ENCODE measurements at places on chromosomes 1 and 21.

DNA sequence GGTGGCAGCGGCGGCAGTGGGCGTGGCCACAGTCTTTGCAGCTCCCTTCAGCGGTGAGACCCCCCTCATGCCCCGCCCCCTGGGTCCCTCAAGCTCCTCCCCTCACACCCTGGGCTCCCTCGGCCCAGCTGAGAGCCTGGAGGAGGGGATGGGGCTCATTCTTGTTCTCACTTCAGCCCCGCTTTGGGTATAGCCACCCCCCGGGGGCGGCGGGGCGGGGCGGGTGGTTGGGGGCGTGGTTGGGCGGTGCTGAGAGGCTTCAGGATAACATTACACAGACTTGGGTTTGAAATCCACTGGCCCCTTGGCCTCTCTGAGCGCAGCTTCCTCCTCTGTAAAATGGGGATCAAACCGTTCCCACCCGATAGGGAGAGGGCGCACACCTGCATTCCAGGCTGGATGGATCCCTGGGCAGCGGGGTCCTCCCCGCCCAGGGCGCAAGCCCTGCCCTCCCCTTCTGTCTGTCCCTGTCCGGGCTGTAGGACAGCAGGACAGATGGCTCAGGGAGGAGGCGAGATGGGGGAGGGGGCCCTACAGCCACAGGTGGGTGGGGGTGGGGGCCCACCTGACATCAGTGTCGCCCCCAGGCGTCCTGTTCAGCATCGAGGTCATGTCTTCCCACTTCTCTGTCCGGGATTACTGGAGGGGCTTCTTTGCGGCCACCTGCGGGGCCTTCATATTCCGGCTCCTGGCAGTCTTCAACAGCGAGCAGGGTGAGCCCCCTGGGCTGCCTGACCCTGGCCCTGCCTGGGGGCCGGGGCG lies 5.1 kb downstream of the CLCNKA start:
- no peak for DNase-seq

GRCh38 chr1:48776393-48777218 lies at the start of gene BEND5:
BEND5 (minus strand) TSS chr1:48776891; CDS start chr1:48776831, 60 bp downstream.
- peak; percentile 64 for DNase-seq

DNA sequence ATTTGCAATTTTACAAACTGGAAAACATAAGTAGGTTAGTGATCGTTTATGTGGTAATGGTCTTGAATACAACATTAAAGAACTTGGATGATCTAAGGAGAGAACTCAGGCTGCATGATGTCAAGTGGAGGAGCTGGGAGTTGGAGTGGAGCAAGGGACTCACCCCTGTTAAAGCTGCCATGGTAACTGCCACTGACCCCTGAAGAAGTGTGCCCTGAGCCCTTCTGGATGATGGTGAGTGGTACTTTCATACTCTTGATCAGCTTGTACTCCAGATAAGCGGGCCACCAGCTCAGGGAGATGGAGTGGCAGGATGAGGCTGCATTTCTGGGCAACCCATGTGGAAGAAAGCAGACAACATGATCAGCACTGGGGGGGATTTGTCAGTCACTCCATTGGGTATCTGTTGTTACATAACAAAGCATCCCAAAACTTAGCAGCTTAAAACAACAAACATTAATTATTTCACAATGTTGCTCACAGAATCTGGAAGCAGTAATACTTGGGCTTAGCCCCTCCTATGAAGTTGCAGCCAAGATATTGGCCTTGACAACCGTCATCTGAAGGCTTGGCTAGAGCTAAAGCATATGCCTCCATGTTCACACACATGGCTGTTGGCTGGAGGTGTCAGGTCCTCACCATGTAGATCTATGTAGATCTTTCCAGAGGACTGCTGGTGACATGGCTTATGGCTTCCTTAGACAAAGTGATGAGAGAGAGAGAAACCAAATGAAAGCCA lies 213.8 kb downstream of the DUSP10 start:
- DNase-seq, result no peak

DNA sequence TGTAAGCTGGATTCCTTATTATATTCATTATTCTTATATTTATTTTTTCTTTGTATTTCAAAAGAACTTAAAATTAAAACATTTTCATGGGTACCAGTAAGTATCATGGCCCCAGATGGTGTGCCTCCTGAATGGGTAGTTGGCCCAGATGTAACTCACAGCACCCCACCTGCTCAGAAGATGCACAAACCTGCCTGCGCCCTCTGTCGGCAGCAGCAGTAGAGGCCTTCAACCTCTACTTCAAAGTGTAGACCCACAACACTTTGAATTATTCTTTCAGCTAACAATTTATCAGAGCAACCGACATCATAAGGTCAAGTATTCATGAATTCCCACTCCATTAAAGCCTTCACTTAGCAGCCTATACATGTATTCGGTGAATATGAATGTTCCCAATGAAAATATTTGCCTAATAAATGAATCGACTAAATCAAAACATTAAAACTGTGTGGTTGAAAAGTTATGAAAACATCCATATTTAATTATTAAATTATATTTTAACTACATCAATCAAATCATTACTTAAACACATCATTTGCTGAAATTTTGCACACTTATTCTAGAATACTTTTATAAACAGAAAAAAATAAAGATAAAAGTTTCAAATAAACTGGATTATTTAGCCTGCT lies 25.4 kb downstream of the PIGM start:
- no peak for DNase-seq

GRCh38 chr1:218677026-218677425 lies 331.9 kb downstream of the TGFB2 start:
- no peak for DNase-seq

- no peak for DNase-seq
Observed at GRCh38 chr1:102896286-102896685, 212.0 kb downstream of the COL11A1 start.

- DNase-seq, result no peak
Observed at GRCh38 chr1:93640656-93641440, 40.8 kb downstream of the BCAR3 start.

DNA sequence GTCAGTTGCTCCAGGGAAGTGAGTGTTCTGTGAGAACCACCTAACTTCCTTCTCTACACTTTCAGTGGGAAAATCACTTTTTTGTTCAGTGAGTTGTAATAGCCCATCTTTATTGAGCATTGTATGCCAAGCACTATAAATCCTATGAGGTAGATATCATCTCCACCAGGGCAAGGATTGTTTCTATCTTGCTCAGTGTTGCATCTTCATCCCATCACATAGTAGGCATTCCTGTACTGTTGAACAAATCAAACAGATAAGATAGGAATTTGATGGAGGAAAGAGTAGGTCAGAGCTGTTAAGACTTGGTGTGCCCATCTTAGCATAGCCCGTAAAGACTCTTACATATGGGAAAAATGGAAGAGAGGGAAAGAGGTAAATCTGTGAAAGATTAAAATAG lies 2.9 kb upstream of the PIGV start:
- DNase-seq, result no peak

DNA sequence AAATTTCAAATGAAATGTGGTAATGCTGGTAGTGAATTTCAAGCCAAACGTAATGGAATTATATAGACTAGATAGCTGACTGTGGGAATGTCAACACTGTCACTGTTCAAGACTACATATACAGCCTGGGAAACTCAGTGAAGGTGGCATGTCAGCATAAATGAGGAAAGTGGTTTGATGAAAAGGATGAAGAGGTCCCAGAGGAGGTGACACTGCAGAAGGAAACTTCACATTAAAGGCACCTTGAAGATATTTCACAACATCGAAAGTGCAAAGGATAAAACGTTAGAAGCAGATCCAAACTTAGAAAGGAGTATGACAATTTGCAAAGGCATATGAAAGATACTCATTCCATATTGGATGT lies 25.7 kb downstream of the MAPKAPK2 start:
- DNase-seq, result no peak

Measured in substantia nigra (tissue), 51 donors.